ENCODE measurements at places on chromosomes 11 and 22.

GRCh38 chr11:19978668-19979518 lies 181.4 kb downstream of the DBX1 start:
- no peak for DNase-seq

GRCh38 chr22:32615874-32616564 lies 141.4 kb downstream of the FBXO7 start:
- no peak for DNase-seq

DNA sequence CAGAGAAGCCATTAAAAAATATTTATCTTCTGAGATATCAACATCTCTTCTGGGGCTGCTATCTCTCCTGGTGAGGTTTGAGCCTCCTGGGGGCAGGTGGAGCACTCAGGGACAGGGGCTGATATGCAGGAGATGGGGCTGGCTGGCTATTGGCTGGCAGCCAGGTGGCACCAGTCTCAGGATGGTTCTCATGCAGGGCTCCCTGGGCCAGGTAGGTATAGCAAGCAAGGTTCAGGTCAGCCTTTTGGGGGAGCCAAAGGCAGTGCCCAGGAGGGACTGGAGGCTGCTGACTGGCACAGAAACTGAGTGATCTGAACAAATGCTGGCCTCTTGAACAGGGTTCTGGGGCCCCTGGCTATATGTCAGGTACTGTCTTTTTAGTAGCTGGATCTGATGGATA lies 29.7 kb upstream of the EMSY start:
- no peak for DNase-seq

DNA sequence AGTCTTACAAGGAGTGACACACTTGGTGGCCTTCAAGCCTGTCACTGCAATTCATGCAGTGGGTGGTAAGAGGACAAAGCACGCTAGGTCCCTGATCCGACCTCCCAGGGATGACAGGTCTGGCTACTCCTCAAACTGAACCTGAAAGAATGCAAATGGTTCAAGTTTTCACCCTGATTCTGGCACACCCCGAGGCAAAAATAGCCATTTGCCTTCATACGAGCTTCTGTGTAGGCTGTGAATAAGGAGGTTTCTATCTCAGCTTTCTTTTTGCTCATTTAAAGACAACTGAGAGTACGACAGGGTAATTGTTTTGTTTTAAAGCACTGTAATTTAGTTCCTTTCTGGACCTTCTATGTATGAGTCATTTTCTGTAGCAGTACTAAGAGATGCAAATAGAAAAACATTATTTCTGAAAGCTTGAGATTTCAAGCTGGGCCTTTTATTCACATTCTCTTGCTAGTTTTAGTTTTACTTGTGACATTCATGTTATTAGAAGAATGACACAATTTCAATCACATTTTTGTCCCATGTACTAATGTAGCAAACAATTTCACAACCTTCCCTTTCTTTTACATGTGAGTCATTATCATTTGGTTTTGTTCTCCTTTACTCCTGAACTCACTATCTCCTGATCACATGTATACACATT lies 56.6 kb upstream of the FDX1 start:
- no peak for DNase-seq

- DNase-seq, result no peak
These were observed 550.4 kb downstream of the JRKL start for GRCh38 chr11:96940227-96940626.

GRCh38 chr11:128231845-128232410 lies 355.4 kb downstream of the ETS1 start:
- no peak for DNase-seq

DNA sequence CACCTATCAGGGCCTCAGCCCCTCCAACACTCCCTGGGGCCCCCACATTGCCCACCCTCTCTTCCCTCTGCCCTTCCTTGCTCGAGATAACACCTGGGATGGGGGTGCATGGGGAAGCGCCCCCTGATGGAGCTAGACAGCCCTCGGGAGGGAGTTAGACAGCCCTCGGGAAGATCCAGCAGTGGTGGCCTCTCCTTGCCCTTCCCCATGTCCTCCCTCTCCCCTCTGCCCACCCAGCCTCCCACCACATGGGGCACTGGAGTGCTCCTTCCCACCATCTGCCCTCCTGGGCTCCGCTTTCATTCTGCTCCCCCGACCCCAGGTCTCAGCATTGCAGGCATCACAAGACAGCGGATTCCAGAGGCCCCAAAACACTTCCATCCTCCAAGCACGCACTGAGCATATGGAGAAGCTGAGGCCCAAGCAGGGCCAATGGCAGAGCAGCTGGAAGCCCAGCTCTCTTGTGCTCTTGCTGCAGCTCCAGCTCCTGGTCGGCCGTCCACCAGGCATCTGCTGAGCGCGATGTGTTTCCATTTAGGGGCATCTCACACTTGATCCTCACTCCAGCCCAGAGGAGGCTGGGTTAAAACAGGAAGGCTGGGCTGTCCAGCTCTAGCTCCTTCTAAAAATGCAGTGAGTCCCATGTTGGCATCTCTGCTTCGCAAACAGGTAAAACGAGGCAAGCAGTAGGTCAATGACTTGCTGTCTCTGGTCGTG lies 65.6 kb downstream of the IGLL1 start:
- no peak for DNase-seq

GRCh38 chr11:95641495-95641894 lies 148.1 kb downstream of the FAM76B start:
- no peak for DNase-seq

DNA sequence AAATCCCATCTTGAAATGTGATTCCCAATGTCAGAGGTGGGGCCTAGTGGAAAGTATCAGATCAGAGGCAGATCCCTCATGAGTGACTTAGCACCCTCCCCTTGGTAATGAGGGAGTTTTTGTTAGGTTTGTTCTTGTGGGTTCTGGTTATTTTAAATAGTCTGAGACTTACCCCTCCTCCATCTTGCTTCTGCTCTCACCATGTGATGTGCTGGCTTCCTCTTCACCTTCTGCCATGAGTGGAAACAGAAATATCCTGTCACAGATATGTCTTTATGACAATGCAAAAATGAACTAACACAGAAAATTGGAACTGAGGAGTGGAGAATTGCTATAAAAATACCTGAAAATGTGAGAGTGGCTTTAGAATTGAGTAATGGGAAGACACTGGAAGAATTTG lies 33.1 kb downstream of the TMEM225 start:
- DNase-seq, result no peak

- no peak for DNase-seq
These were observed 5.8 kb downstream of the POLDIP3 start for GRCh38 chr22:42608823-42609361.

DNA sequence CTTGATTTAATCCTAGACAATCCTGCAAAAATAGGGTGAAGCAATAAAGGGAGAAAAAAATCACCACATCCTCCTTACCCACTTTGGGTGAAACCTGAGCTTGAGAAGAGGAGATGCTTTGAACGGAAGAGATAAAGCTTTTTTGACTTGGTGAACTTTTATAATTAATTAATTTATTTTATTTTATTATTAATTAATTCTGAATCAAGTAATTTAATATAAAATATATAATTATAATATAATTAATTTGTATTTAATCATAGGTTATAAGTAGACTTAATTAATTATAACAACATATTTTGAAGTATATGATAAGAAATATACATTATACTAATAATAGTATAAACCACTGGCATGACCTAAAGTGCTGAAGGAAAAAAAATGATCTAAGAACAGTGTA lies 2164.8 kb downstream of the LRRC4C start:
- no peak for DNase-seq

DNA sequence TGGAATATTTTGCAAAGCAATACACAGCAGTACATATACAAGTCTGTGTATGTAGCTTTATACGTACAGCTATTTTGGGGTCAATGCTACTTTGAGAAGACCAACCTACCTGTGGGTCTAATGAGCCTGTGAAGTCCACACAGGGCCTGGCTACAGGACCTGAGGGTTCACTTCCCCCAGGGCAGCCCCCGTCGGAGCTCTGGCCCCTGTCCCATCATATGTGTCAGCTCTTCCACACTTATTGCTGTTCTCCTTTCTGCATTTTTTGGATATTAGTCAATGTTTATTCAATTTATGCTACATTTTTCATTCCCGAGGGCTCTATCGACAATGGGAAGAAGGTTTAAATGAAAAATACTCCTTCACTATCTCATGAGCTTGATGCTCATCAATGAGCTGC lies 1473.6 kb downstream of the BRD1 start:
- DNase-seq, result no peak

GRCh38 chr11:2287091-2287490 lies 14.6 kb downstream of the C11orf21 start:
- DNase-seq, result peak; percentile 22

All from stimulated activated CD8-positive, alpha-beta memory T cell treated with anti-CD3 and anti-CD28 coated beads, Interleukin-4, amount 100 ng/mL, for 48 hours (primary cell).